Bone marrow (tissue), 2 donors: ENCODE measurements at places on chromosomes 5 and 9.

DNA sequence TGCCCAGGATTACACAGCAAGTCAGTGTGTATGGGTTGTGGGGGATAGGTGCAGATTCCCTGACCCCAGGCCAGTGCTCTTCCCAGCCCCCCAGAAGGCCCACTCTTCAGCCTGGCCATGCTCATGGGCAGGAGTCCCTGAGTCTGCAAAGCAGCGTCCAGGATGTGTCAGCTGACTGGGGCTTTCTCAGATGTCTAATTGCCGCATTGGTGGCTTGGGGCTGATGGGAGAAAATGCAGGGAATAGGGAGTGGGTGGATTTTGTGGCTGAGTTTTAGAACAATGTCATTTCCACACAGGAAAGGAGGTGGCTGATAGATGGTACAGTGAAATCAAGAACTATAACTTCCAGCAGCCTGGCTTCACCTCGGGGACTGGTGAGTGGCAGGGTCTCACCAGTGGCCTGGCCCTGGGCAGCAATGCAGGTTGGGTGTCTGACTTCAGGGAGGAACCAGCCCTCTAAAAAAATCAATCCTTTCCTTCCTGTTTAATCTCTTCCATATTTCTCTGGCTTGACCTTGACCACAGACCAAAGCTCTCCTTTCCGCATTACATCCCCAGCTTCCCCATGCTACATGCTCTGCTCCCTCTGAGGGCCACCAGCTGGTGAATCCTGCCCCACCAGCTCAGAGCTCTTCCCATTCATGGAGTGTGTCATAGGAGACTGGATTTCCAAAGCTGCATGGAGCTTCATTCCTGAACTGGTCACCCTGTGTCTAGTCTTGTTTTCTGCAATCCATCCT lies 14.2 kb downstream of the GLIPR2 start:
- no peak for DNase-seq

DNA sequence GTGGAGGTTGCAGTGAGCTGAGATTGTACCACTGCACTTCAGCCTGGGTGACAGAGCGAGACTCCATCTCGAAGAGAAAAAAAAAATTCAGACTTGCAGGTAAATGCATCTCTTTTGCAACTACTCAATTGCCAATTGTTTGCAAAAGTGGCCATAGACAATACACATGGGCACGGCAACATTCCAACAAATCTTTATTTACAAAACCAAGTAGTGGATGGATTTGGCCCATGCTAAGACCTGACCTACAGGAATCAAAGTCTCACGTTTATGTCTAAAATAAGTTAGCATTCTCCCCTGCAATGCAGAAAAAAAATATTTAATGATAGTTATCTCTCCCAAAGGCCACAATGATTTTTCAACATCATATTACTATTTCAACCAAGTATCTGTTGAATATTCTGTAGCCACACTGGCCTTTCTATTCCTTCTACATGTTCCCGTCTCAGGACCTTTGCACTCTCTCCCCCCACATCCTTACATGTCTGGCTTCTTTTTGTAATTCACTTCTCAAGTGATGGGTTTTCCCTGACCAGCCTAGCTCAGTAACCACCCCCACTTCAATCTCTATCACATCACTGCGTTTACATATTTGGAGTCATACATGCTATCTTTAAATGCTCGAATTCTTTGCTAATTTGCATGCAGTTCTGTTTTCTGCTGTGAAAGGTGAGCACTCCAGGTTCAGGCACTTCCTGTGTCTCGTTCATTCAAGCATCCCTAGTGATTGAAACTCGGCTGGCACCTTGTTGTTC lies 54.2 kb downstream of the FNBP1 start:
- DNase-seq, result no peak

GRCh38 chr5:135467051-135467625 lies 15.0 kb upstream of the TIFAB start:
- no peak for DNase-seq

DNA sequence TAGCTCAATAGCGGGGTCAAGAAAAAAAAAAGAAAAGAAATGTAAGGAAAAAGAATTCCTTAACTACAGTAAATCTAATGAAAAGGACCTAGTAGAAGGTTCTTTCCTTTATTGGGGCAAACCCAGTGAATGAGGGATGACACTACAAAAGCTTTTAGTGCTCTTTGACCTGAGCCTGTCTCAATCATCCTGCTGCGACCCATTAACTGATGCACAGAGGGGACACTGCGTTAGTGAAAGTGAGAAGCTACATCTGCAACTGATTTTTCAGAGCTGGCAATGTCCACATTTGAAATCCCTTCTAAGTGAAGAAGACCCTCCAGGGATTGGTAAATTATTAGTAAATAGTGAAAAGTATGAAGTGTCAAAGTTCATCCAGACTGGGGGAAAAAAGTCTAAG lies 101.1 kb downstream of the OTULIN start:
- DNase-seq, result no peak

GRCh38 chr5:40397091-40397490 lies 282.6 kb upstream of the PTGER4 start:
- no peak for DNase-seq

- DNase-seq, result no peak
Measured at GRCh38 chr5:160379511-160379910, 9.1 kb upstream of the C1QTNF2 start.

GRCh38 chr9:13904746-13905145 lies 409.2 kb downstream of the NFIB start:
- no peak for DNase-seq
